Suppressor macrophage treated with lipopolysaccharide for 1 hour (primary cell): ENCODE measurements at places on chromosomes 4 and X.
A peak's percentile ranks its signal among the peaks of the same experiment; 100 is the strongest.

- DNase-seq: peak; percentile 62
Observed at GRCh38 chr4:118810991-118811764, 24.7 kb downstream of the SEC24D start.

- peak; percentile 84 for DNase-seq
Observed at GRCh38 chr4:74624351-74625151, 169.8 kb downstream of the BTC start.

GRCh38 chr4:71212216-71212615, 126.6 kb upstream of the SLC4A4 start:
- no peak for DNase-seq

GRCh38 chr4:17875402-17876070, 64.8 kb downstream of the NCAPG start:
- DNase-seq: no peak

DNA sequence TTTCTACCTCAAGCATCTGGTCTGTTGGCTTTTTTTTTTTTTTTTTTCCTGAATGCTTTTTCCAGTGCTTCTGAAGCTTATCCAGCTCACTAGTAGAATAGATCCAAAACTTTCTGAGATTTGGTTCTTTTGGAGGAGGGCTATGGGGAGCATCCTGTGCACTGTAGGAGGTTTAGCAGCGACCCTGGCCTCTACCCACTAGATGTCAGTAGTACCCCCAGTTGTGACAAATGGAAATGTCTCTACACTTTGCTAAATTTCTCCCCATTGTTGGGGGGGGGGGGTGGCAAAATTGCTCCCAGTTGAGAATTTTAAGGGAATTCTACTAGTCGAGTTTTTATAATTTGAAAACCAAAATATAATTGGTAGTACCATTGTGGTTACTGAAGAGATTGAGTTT, 23.0 kb upstream of the PPA2 start:
- no peak for DNase-seq

GRCh38 chrX:37846934-37847732, at the start of gene DYNLT3:
TSS of gene DYNLT3 (minus strand) at chrX:37847571. CDS start at chrX:37847510, 61 bp downstream.
- DNase-seq: peak; percentile 82

- no peak for DNase-seq
Observed at GRCh38 chr4:10005632-10006031, 15.7 kb downstream of the SLC2A9 start.

DNA sequence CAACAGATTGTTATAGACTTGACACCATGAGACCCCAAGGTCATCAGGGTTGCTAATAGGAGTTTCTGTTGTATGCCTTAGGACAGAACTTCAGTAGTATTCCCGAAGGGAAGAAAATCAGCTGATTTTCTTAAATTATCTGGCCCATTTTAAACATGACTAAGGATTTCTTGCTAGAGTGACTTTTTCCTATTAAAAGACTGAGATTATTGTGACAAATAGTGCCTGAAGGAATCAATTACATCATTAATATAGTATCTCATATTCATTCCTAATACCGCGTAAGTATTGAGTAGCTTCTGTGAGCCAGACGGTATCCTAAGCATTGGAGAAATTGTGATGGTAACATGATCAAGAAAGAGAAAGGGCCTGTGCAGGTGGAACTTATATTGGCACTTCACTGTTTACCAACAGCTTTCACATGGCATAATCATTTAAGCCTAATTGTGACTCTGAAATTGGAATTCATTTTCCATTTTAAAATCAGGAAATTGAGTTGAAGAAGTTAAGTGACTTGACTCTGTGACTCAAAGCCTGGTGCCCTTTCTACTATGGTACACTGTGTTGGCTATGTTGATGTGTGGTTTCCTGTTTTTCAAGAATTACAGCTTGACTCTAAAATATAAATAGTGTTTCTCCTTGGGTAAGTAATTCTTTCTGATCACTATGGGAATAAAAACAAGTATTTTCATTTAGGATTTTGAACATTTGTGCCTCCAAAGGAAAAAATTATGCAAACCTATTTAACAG, 4.1 kb downstream of the AFF1 start:
- peak; percentile 68 for DNase-seq

GRCh38 chrX:44244008-44244407, 99.5 kb downstream of the EFHC2 start:
- DNase-seq: peak; percentile 44

DNA sequence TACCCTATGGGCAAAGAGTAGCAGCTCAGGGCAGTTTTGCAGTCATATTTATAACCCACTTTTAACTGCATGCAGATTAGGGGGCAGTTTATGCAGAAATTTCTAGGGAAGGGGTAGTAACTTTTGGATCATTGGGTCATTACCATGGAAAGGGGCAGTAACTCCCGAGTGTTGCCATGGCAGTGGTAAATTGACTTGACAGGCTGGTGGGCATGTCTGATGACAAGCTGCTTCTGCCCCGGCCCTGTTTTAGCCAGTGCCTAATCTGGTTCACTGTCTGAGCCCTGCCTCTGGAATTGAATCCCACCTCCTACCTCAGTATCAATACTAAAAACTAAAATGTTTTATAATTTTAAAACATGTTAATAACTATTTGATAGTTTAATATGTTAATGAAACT, 362.1 kb upstream of the ATOH1 start:
- DNase-seq: no peak

DNA sequence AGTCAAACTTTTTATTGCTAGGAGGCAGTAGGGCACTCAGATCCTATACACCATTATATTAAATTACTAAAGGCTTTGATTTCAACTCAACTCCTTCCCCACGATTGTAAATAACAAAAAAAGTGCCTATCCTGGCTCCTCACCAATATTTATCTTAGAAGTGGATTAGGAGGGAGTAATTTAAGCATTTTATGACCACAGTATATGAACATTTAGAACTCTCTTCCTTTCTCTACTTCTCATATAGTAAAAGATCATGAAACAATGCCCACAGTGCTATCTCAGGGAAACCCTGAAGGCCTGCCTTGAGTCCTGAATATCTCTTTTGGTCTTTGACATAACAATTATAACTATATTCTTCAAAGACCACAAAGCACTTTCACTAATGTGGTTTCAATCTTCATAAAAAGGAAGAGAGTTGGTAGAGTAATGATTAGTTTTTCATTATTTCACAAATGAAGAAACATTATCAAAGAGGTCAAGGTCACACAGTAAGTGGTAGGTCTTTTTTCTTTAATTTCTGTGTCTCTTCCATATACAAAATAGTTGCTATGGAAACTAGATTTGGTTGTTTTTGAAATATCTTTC, 29.1 kb upstream of the ADH1C start:
- DNase-seq: no peak
